Fibroblast of skin of right biceps (primary cell): ENCODE measurements at places on chromosomes 7 and 10.
A peak's percentile ranks its signal among the peaks of the same experiment; 100 is the strongest.

DNA sequence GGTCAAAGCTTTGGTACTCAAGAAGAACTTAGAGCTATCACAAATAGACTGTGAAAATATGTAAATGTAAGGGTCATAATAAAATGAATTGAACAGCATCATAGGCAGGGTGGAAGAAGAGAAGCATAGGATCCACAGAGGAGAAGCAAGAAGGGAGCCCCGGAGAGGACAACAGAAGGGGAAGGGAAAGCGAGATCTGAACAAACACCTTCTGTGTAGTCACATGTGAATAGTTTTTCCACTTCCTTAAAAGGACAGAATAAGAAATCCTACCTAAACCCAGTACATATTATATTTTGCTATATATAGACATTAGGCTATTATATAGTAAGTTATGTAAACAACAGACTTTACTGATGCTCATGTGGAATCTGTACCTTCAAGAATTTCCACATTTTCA is 160.2 kb downstream of the DKK1 start:
- no peak for DNase-seq

GRCh38 chr10:21751341-21752310 is 217.6 kb downstream of the MLLT10 start:
- DNase-seq, result no peak

DNA sequence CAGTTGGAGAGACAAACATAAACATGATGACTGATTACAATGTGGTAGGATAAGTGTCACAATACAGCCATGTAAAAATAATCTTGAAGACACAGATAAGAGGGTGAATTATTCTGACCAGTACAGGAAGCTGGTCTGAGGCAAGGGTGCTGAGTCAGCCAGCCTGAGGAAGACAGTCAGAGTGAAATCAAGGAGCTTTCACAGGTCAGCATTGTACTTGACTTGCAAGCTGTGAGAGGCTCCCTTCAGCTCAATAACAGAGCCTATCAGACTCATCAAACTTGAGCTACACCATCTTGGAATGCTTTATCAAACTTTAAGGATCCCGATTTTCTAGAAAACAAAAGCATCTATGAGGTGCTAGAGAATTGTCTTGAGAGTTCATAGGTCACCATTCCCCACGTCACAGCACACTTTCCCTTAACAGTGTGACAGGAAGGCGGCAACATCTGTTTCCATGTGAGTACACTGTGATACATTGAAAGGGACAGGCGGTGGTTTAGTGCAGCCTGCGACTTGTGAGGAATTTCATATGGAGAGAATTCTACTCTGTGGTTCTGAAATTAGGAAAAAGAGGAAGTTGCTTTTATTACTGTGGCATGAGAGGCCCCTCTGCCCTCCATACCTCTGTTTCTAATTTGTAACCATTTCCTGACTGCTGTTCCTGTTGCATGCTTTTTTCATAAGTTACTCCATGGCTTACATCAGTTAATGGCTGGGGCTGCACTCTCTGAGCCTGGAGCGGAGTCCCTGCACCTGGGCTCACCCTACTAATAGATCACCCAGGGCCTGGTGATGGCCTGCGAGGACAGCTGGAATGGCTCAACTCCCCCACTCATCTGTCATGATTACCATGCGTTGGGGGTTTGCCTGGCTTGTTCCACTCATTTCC is 417.1 kb downstream of the SUGCT start:
- peak; percentile 74 for DNase-seq

DNA sequence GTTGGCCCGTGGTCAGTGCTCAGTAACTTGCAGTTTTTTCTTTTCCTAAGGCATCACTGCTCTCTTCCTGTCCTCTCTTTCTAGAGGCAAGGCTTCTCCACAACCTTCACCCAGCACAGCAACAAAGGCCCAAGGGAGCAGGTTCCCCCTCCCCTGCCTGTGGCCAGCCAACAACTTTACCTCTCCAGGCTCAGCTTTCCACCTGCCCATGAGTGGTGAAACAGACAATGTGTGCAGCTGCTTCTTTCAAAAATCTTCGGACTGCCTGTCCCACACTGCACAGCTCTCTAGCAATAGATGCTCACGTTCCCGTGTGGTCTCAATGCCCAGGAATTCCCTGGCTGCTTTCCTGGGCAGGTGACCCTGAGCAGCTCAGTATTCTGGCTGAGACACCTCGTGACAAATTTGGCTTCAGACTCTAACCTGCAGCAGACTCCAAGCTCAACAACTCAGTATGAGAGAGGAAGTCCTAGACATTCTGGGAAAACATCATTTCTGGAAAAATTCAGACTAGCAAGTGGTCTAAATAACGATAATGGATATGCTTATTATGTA is 28.9 kb upstream of the TMEM72 start:
- no peak for DNase-seq

- no peak for DNase-seq
Observed at GRCh38 chr7:6442114-6442513, 5.6 kb downstream of the DAGLB start.

- no peak for DNase-seq
Observed at GRCh38 chr10:110275128-110275729, 29.5 kb downstream of the SMNDC1 start.

DNA sequence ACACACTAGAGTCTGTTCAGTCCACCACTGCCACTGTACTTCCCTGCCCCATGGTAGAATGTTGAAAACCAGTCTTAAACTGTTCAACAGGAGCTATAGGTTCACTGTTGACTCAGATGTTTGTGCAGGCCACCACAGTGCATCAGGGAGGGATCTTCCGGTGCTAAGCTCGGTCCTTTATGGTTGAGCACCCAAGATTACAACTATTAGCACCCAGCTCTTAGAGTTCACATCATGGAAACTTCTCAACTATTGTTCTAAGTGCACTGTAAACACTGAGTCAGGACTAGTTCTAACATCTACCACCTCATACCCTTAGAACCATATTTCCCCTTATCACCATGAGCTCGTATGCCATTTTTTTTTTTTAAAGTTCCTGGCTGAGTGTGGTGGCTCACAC is 97.1 kb upstream of the MXI1 start:
- no peak for DNase-seq

- DNase-seq, result no peak
Observed at GRCh38 chr7:150420242-150420641, 30.2 kb upstream of the GIMAP8 start.

DNA sequence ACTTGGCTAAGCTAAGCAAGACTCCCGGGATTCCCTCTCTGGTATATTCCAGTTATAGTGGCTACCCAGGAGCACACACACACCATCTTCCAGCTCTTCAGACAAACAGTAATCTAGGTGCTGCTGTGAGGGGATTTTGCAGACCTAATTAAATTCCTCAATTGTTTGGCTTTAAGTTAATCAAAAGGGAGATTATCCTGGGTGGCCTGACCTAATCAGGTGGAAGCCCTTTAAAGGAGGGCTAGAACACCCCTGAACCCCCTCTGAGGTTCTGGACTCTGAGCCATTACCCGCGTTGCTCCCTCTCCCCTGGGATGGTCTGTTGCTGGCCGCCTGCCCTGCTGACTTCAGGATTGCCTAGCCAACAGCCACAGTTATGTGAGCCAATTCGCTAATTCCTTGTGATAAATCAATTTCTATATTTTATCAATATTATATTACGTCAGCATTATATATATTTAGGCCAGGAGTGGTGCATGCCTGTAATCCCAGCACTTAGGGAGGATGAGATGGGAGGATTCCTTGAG is 6.4 kb downstream of the SFXN2 start:
- DNase-seq, result no peak

DNA sequence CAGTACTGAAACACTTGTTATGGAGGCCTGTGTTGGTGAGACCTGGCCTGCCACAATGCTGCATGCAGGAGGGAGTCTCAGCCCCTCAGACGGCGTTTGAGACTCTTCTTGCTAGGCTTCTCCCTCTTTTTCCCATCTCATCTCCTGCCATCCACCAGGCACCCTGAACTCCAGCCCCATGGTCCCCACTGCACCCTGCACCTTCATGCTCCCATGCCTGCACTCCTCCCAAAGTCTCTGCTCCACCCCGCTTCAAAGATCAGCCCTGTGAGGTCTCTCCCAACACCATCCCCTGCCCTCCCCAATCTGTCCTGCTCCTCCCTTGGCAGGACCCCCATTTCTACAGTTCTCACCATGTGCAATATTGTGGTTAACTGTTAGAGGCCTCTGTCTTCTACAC is 61.7 kb downstream of the VOPP1 start:
- no peak for DNase-seq

DNA sequence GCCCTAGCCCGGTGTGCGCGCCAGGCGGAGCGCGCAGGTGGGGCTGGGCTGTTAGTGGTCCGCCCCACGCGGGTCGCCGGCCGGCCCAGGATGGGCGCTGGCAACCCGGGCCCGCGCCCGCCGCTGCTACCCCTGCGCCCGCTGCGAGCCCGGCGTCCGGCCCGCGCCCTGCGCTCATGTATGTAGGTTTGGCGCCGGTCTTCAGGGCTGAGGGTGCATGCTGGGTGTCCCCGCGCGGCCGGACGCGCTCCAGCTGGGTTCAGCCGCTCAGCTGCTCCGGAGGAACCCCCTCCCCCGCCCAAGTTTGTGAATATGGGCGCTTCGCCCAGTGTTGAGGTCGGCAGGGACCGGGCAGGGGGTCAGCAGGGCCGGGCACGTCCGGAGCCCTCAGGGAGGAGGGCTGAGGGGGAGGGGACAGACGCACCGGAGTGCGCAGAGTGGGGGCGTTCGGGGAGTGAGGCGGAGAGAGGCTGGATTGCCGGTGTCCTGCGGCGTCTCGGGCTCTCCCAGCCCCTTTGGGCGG is 559 bp downstream of the VWC2 start:
- no peak for DNase-seq

DNA sequence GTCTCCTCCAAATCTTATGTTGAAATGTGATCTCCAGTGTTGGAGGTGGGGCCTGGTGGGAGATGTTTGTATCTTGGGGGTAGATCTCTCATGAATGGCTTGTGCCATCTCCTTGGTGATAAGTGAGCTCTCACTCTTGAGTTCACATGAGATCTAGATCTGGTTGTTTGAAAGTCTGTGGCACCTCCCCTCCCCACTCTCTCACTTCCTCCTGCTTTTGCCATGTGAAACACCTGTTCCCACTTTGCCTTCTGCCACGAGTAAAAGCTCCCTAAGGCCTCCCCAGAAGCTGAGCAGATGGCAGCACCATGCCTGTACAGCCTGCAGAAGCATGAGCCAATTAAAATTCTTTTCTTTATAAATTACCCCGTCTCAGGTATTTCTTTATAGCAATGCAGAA is 23.5 kb downstream of the TMEM229A start:
- DNase-seq, result no peak

- no peak for DNase-seq
Observed at GRCh38 chr10:128318366-128318765, 192.1 kb upstream of the MKI67 start.

GRCh38 chr7:155836216-155837125 is 24.2 kb upstream of the SHH start:
- DNase-seq, result no peak
